GM12891 (cell line): ENCODE measurements at places on chromosomes 11 and 22.

DNA sequence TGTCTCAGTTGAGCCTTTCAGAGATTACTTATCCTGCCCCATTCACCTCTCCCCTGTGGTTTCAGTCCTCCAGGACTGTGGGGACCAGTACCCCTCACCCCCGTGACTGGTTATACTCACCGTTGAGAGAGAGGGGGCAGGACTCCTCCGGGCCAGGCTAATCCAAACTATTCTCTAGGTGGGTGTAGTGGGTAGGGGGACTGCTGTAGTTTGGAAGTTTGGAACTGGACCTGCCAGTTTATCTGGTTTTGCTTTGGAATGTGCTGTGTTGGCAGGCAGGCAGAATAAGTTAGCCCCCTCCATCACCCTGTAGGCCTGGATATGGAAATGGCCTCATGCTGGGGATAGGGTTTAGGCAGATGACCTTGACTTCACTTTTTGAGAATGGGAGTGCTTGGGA, 13.5 kb downstream of the TEAD1 start:
- no peak for DNase-seq

DNA sequence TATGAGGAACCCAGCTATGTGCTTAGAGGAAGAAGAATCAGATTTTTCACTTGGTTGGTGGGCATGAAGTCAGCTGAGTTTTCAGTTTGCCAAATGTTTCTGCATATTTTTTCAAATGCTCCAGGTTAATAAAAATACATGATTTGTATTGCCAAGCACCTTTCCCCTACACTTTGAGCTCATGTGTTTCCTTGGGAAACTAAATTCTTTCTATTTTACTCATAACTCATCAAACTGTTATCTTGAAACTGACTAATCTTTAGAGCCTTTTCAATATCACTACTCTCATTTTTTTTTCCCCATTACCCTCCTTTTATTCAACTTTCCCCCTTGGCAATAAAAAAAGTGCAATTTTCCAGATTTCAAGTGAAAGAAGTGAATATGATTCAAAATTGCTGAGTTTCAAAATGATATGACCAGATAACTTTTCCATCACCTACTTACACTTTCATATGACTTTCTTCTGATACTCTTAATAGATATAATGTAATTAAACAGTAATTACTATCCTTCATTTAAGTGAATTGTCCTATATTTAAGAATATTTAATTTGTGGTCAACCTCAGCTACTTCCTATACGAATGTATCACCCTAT, 91.9 kb upstream of the SOX6 start:
- no peak for DNase-seq

- no peak for DNase-seq
Observed at GRCh38 chr11:65853246-65853979, 4.6 kb downstream of the CFL1 start.

GRCh38 chr11:7031471-7031871, 11.2 kb downstream of the NLRP14 start:
- no peak for DNase-seq

- DNase-seq = no peak
Observed at GRCh38 chr11:93526346-93526633, 16.9 kb downstream of the SMCO4 start.

DNA sequence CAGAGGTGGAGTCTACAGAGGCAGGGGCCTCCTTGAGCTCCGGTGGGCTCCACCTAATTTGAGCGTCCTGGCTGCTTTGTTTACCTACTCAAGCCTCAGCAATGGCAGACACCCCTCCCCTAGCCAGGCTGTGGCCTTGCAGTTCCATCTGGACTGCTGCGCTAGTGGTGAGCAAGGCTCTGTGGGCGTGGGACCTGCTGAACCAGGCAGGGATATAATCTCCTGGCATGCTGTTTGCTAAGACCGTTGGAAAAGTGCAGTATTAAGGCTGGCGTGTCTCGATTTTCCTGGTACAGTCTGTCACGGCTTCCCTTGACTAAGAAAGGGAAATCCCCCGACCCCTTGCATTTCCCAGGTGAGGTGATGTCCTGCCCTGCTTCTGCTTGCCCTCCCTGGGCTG, 77.7 kb downstream of the GDPD4 start:
- no peak for DNase-seq

GRCh38 chr11:130535520-130535919, 87.1 kb downstream of the ADAMTS15 start:
- no peak for DNase-seq
